ENCODE measurements at places on chromosomes 3 and 15.

DNA sequence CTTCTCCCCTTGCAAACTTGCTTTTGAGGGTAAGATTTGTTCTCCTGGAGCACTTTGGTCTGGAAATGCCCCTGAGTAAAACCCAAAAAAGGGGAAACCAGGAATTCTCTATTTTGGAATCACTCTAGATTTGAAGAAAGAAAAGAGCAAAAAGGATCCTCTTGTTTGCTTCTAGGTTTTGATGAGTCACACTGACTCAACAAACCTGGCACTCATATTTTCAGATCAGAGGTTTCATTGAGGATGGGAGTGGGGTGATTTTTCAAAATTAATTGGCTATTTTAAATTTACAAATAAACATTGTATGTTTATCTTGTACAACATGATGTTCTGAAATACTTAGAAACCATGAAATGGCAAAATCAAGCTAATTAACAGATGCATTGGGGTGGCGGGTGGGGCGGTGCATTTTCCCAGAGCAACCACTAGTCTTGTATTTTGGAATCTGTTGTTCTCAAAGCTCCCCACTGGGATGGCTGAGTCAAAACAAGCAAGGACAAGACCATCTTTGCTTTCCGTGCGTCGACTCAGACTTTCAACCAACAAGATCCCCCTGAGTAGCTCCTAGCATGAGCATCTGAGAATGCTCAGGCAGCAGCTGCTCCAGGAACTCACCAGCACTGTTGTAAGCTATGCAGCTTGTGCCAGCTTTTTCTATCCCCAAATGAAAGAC, 451.4 kb downstream of the WDR72 start:
- ATAC-seq = no peak

DNA sequence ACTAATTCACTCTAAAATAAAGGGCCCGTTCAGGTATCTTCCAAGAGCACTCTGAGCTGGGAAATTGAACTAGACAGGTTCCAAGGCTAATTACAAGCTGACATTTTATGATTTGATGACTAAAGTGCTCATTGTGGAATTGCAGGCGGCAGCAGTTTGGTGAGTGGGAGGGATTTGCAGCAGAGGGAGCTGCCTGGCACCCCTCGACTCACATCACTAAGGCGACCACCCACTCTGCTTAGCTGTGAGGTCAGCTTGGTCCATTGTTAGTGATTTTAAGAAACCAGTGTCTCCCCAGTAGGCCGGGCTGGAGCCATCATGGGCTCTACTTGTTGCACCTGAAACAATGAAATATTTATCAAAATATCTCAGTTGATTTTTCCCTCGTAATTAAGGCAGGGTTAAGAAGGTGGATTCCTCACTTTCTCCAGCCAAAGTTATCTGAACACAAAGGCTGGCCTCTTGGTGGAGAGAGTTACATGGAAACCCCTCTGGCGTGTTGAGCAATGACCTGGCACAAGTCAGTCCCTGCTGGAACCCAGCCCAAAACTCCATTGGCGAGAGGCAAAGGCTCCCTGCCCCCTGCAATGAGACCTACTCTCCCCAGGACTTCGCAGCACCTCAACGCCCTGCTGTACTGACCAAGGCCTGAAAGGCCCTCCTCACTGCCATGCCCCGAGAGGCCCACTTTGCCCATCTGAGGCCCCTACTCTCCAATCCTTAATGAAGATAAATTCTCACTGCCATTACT, 65.0 kb upstream of the ATP2B2 start:
- ATAC-seq = no peak

DNA sequence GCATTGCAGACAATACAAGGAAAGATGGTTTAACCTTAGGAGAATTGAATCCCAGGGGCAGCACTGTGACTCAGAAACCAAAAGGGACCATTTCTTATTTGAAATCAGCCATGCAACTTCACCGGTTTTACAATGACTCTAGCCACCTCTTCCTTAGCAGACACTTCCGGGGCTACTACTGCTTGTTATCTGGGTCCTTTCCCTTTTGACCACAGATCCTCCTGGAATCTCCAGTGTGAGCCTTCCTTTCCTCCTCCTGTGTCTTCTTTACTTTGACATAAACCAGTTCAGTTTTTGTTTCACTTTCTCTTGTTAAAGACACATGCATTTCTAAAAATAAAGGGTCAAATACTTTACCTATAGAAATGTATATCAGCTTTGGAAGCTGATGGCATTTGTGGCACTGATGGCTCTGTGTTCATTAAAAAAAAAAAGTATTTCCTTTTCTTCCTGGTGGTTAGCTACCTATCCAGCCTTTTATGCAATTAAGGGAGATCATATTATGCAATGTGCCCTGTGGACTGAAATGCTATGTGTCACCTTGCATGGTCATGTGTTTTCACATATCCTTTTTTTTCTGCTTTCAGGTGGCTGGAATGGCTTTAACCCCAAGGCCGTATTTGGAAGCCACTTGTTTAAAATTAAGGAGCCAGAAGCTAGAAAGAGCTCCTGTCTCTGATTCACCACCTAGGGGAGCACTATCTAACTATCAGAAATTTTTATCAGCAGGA, 296.2 kb downstream of the CHL1 start:
- no peak for ATAC-seq

GRCh38 chr15:85925649-85926237, 131.0 kb upstream of the KLHL25 start:
- ATAC-seq = no peak

- ATAC-seq = peak; percentile 17
Measured at GRCh38 chr15:101115786-101116680, 135.8 kb downstream of the CHSY1 start.

DNA sequence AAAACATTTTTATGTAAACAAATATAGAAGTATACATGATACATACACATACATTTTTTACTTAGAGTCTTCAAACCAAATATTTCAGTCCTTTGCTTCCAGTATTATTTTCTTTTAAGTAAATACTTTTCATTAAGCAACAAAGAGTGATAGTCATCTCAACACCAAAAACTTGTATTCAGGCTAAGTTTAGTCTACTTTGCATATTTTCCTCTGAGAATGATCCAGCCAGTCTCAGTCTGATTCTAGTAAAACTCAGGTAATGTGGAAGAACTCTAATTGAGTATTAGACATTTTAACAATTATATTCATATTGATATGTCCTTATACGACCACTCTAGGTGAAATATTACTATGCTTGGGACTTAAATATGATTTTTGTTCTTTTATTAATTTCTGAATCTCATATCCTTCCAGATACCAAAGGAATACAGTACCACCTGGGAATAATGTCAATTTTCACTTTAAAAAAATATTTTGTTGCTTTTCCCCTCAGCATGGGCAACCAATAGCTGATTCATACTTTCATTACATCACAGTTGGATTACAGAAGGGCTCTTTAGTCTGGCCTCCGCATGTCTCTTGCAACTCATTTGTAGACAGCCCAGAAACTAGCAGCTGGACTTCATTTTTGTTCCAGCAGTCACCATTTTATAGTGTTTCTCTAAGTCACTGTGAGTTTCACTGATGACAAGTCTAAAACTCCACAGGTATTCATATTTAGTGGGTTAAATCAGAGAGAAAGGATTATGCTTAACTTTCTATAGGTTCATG, 390.4 kb downstream of the ZBTB20 start:
- ATAC-seq = no peak

DNA sequence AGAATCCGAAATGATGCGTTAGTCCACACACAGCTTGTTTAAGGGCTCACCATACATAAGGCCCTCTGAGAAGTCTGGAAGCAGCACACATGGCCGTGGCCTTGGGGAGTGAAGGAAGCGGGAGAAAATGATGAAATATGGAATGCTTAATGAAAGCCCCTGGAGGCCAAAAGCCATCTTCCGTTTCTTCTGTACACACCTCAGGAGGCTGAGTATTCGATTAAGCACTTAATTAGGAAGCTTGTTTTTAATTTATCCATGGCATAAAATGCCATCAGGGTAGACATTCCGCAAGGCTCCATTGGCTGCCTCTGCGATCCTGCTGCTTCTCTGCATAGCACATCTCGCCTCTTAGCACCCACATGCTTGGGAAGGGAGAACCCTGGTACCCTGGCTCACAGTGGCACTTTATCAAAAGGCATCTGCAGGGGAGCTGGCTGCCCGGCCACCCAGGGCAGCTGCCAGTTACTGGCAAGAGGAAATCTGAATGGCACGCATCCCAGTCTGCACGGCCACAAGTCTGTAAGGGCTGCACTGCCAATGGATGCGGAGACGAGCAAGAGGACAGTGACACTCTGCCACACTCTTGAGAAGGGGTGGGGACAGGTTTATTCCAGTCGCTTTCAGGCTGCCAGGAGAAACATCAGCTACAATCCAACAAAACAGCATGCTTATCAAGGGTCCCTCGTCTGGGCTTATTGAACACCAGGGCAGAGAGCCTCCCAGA, 356.2 kb downstream of the OCA2 start:
- no peak for ATAC-seq

GRCh38 chr3:129230311-129231019, 18.9 kb upstream of the COPG1 start:
- peak; percentile 51 for ATAC-seq

DNA sequence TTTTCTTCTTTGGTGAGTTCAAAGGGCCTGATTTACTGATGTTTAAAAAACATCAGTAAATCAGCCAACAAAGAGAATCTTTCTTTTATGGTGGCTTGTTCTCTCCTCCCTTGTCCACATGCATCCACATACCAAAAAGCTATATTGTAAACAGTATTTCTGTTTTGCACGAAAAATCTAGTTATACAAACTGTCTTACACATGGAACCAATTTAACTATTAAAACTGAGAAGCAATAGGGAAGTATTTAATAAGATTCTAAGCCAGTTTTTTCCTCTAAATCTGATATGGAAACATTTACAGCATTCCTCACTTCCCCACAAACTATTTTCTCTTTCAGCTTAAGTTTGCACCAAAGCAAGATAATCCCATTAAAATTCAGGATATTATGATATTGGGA, 110.8 kb upstream of the ICE2 start:
- no peak for ATAC-seq

DNA sequence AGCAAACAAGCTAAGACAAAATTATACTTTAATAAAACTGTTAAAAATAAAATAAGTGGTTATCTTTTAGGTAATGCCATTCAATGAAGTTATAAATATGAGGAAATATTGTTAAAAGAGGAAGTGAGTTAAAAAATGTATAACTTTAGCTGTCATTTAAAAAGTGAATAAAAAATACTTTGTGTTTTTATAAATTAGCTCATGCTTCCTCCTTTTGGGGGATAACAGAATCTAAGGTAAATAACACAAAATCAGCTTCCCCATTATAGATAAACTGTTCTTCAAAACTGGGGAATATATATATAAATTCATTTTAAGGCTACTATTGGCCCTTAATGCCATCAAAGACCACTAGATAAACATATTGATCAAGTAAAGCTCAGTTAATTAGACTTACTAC, 113.7 kb upstream of the AADACL2 start:
- no peak for ATAC-seq

GRCh38 chr3:16013568-16013967, 160.9 kb upstream of the GALNT15 start:
- ATAC-seq = no peak

- no peak for ATAC-seq
Measured at GRCh38 chr15:99361545-99362185, 110.4 kb downstream of the LRRC28 start.

DNA sequence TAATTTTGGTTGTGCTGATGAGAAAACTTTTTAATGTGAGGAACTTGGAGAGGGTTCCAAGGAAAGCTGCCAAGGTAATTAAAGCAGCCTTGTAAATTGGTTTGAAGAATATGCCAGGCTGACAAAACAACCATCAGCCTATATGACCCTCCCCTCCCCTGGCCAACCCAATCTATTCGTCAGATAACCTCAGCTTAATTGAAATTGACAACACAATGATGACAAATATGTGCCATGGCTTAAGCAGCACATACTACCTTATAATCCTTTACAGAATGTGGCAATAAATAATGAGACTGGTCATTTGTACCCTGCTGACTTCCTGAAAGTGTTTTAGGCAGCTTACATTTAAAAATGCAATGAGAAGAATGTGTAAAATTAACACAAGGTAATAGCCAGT, 118.2 kb downstream of the EFHB start:
- no peak for ATAC-seq

- no peak for ATAC-seq
Measured at GRCh38 chr3:46091741-46092701, 64.7 kb upstream of the XCR1 start.

GRCh38 chr3:178676942-178677790, 140.9 kb downstream of the KCNMB2 start:
- no peak for ATAC-seq

GRCh38 chr3:99648101-99648500, 9.7 kb downstream of the COL8A1 start:
- ATAC-seq = no peak

- no peak for ATAC-seq
Measured at GRCh38 chr3:12508291-12508700, 24.0 kb downstream of the TSEN2 start.

GRCh38 chr15:63763476-63764123, 70.1 kb downstream of the HERC1 start:
- no peak for ATAC-seq

DNA sequence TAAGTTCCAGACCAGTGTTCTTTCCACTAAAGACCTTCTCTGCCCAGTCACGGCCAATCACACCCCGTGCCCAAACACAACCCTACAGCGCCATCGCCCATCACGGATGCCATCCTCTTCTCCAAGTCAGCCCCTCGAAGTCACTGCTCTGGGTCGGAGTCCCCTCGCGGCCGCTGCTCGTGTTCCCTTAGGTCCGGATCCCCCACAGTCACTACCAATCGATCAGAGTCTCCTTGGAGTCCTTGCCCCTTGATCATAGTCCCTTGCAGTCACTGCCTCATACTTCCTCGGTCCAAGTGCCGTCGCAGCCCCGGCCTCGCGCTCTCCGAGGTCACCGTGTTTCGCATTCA, 461 bp downstream of the PCYT1A start:
- peak; percentile 12 for ATAC-seq

DNA sequence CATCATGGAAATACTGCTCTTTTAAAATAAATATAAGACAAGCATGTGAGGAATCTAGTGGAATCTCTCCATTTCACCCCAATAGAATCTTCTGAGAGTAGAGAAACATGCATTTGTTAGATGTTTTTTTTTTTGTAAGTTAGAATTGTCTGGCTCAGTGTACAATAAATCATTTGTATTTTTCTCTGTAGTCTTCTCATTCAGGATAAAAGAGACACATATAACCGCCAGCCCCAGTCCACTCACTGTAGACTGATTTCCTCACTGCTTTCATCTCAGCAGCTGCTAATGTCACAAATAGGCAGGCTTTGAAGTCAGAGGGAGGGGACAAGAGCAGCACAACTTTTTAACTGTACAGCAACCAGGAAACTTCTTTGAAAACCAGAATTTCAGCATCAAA, 140.2 kb upstream of the RBMS3 start:
- ATAC-seq = peak; percentile 28

GRCh38 chr15:60899322-60899966, 329.7 kb downstream of the RORA start:
- no peak for ATAC-seq

GRCh38 chr15:94015324-94015723, 216.0 kb upstream of the MCTP2 start:
- ATAC-seq = no peak

Measured in motor neuron (in vitro differentiated cells).